ENCODE measurements at places on chromosomes 7 and 10.

GRCh38 chr10:78844960-78845607, 223.7 kb upstream of the ZMIZ1 start:
- DNase-seq, result no peak

DNA sequence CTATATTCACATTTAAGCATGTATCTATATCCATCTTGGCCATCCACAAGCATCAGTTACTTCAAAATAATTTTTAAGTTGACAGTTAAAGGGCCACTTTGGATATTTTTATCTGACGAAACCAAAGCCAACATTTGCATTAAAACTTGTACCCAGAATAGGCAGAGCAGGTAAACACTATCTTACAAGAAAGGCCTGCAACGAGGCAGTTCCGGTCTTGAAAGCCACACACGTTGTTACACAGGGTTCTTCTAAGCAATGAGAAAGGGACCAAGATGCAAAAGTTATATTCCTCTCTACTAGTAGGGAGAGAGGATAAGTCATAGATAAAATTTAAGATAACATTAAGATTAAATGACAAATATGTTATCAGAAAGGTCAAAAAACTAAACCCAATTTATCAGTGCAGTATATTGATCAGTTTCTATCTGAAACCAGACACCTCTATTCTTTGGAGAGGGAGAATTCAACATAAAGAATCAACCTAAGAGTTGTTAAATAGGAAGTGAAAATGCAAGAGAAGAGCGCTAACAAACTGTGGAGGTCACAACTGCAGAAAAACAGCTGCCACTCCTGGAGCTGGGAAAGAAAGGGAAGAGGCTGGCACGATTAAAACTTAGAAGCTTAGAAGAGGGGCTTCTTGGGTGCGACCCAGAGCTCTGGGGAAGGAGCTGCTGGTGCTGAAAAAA, 701.3 kb downstream of the TNS3 start:
- DNase-seq, result no peak

- DNase-seq, result no peak
Measured at GRCh38 chr7:16234493-16235146, 186.7 kb downstream of the CRPPA start.

- DNase-seq, result no peak
Measured at GRCh38 chr7:46576950-46577349, 655.9 kb upstream of the IGFBP3 start.

DNA sequence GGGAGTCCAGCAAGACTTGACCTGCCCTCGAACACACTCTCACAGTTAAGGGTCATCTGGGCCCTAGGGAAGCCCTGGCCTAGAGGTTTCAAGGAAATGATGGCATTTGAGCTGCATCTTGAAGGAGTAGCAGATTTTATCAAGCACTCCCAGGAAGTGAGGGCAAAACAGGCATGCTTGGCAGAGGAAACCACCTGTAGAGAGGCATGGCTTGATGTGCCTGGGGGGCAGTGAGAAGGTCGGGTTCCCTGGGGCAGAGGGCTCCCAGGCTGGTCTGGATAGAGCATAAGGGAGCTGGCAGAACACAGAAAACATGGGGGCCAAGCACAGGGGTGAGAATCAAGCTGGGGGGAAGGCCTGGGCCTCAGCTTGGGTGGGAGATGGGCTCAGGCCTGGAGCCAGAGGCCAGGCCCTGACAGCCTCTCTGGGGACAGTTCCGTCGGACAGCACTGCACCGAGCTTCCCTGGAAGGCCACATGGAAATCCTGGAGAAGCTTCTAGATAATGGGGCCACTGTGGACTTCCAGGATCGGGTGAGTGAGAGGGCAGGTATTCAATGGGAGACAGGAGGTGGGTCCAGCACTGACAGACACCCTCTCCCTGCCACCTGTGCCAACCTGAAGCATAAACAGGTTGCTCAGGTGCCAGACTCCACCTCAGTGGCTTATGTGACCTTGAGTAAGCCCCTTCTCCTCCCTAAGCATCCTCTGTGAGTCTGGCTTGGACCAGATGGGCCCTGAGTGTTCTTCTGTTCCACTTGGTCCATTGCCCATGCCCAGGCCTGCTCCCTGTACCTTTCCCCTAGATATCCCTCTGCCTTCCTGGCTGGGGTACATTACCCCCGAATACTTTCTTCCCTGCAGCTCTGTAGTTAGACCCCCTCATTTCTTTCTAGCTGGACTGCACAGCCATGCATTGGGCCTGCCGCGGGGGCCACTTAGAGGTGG, 3.5 kb upstream of the HOGA1 start:
- DNase-seq, result no peak

DNA sequence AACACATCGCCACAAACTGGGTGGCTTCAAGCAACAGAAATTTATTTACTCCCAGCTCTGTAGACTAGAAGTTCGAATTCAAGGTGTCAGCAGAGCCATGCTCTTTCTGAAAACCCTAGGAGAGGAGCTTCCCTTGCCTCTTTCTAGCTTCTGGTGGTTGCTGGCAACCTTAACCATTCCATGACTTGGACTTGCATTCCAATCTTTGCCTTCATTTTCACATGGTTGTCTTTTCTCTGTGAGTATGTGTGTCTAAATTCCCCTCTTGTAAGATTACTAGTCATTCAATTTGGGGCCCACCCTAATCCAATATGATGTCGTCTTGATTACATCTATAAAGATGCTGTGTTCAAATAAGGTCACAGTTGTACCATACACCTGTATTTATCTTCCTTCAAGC, 65.9 kb upstream of the PRKG1 start:
- no peak for DNase-seq

- no peak for DNase-seq
Measured at GRCh38 chr7:105320896-105321295, 67.8 kb downstream of the SRPK2 start.

DNA sequence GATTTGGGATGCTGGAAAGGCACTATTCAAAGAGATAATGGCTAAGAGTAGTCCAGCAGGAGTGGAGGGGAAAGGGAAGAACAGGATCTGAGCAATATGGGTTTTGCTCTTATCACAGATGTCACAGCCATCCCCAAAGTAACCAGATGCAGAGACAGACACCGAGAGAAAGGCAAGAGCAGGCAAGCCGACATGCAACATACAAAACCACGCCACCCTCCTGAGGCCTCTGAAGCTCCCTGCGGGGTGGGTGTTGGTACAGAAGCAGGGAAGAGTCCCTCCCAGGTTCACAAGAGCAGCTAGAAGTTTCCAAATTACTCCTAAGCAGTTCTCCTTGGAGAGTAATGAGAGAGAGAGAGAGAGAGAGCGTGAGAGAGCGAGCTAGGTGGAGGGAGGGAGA, 10.8 kb upstream of the C10orf53 start:
- no peak for DNase-seq

GRCh38 chr7:4774658-4775249, 669 bp upstream of the AP5Z1 start:
- peak; percentile 72 for DNase-seq

DNA sequence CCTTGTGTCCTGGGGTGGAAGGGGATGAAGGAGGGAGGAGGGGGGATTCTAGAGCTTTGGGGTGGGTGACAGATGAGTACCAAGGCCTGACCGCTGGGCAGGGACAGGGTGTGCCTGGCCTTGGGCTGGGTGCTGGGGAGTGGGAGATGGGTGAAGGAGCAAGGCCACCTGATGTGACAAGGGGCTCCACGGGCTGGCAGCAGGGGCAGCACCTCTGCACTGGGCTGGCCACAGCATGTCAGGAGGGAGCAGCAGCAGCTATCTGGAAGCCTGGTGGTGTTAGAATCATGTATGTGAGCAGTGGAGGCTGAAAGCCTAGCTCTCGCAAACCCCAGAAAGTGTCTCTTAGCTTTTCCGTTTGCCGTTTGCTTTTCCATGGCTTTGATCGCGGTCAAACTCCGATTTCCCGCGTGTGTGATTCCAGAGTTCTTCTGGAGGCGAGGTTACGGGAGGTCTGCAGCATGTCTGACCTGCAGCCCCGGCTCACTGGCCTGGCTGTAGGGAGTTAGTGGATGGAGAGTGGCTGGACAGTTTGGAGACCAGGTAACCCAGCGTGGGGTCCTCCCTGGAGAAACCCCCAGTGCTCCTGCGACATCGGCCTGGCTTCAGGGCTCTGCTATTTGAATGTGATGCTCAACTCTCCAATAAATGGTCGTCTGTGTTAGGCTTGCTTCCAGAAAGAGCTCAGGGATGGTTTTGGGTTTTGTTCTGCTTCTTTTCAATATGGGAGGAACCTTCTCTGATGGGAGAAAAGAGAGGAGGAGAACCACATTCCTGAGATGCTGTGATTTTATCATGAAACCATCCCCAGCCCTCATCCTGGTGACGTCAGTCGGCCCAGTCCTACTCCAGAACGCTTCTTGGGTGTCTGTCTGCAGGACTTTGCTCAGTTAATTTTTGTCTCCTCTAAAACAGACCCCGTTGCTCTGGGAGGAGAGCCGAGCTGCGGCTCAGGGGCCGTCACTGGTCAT, 105.5 kb downstream of the CUX1 start:
- DNase-seq, result no peak

DNA sequence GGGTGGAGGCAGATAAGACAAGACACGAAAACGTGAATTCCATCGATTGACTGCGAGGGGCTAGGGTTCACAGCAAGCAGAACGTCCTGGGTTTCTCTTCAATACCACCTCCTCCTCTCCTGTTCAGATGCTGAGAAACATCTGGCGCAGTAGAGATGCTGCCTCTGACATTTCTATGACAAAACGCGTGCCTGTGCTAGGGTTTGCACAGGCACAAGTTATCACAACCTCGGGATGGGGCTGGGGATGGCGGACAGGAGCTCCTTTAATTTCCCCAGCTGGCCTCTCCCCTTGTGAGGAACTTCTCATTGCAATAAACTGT, 99.8 kb upstream of the SVIL start:
- DNase-seq, result no peak

GRCh38 chr10:75860009-75860408, 428.6 kb downstream of the LRMDA start:
- no peak for DNase-seq

DNA sequence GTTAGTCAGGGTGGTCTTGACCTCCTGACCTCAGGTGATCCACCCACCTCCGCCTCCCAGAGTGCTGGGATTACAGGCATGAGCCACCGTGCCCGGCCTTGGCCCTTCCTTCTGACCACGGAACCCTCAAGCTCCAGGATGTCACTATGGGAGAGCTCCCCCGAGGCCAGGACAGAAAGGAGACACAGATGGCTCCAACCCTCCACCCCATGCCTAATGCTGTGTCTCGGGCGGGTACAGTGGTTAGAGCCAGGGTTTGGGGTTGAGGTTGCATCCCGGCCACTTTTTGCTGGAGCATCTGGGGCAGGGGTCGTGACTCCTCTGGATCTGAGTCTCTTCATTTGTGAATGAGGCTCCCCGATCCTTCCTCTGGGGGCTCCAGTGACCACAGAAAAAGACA, 8.1 kb downstream of the MYL10 start:
- DNase-seq, result no peak

DNA sequence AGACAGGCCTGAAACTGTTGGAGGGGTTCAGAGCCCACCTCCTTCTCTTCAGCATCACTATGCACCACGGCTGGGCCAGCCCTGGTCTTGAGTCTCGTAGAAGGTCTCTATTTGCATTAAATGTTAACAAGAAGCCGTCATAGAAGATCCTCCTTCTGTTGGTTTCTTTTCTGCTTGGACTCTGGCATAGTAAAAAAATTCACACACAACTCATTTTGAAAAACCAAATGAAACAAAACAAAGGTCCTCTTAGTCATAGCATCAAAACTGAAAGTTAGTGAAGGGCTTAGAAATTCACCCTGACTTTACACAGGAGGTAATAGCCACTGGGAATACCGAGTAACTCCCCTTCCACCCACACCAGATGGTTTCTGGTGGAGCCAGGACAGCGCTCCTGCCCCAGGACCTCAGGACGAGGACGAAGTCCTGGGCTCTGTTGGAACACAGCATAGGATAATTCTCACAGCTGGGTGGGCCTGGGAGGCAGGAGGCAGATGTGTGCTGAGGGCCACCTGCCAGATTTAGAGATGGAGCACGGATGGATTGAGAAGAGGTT, 248.4 kb upstream of the KLF6 start:
- no peak for DNase-seq

DNA sequence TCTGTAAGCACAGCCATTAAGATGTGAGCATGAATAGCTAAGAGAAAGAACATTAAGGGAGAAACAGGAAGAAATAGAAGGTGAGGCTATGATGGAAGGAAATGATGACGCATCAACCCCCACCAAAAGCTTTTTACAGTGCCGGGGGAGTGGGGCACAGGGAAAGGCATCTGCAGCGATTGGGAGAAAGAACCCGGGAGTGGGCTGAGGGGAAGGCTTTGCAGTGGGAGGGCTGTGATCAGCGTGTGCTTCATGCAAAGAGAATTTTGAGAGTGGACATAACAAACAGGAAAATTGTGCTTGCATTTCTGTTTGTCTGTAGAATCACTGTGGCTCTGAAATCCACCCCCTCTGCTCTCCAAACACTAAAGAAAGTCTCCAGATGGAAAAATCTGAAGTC, 250.8 kb downstream of the KCNMA1 start:
- DNase-seq, result no peak

DNA sequence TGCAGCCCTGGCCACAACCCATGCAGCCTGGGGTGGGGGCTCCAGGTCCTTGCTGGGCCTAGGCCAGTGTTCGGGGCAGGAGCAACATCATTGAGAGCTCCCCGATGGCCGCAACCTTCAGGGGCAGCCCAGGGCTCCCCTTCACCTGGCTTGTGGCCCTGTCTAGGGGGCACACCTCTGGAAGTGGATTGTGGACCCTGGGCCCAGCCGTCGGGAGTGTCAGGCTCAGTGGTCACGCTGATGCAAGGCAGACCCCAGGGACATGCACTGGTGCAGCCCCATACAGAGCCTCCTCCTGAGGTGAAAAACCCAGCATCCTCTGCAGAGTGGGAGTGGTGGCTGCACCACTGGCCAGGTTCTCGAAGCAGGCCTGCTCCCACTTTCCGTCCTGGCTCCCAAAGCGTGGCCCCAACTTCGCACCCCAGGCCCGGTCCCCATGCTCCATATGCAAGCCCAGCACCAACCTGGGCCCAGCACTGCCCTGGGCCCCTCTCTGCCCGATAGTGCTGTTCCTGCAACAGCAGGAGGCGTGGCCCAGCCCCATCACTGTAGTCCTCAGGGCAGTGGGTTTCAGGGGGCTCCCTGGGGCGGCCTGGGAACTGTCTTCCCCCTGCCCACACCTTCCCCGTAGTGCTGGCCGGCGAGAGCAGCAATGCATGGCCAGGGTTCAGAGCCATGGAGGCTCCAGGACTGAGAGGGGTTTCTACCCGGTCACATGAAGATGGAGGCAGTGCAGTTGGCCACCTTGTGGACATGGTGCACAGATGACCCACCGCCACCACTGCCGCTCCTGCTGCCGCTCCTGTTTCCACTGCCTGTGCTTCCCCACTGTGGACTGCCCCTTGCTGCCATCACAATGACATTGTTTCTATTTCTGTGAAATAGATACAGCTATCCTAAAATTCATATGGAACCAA, 303.9 kb upstream of the NRG3 start:
- DNase-seq, result no peak

GRCh38 chr10:126696684-126697083, 26.2 kb upstream of the C10orf90 start:
- DNase-seq, result no peak

DNA sequence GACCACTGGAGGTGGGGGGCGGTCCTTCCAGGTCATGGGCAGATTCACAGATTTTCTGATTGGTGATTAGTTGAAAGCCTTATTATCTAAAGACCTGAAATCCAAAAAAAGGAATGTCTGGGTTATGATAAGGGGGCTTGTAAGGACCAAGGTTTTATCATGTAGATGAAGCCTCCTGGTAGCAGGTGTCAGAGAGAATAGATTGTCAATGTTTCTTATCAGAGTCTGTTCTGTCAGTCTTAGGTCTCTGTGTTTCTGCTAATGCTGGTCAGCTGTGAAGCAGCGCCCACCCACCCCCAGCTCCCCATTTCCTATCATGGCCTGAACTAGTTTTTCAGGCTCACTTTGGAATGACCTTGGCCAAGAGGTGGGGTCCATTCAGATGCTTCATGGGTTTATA, 21.2 kb downstream of the TES start:
- DNase-seq, result no peak

- no peak for DNase-seq
Measured at GRCh38 chr7:22174574-22174953, 182.4 kb downstream of the RAPGEF5 start.

Data from Karpas-422 (cell line).